Fibroblast of lung (primary cell): ENCODE measurements at places on chromosomes 3 and 15.

DNA sequence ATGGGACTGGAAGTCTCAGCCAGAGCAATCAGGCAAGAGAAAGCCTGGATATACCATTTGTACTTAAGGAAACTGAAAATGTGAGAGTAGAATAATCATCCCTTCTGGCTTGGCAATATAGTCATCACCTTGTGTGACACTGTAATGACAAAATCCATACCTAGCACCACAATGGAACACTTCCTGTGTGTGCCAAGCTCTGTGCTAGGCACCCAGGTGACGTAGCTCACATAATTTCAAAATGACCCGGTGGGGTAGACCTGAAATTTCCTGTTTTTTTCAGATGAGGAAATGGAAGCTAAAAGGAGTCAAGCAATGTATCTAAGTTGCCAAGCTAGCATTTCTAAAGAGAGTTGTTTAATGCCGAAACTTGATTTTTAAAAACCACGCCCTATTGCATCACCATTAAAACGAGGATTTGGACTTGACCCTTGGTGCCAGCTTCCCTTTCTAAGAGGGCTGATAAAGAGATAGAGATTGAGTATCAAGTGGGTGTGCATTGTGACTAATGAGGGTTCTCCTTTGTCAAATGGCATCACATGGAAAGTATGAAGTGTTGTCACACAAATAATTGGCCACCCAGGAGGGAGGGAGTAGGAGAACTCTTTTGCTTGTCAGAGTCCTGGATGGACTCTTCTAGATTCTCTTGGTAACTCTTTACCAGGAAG lies 141.3 kb upstream of the PDZRN3 start:
- DNase-seq = peak; percentile 31
- H3K36me3 ChIP-seq = no peaks in the 10 kb centered on the region
- H3K27me3 ChIP-seq = no peaks in the 10 kb centered on the region
- H3K4me1 ChIP-seq = peaks cover 12% of the 10 kb centered on the region
- H3K4me3 ChIP-seq = no peak overlapping the region

DNA sequence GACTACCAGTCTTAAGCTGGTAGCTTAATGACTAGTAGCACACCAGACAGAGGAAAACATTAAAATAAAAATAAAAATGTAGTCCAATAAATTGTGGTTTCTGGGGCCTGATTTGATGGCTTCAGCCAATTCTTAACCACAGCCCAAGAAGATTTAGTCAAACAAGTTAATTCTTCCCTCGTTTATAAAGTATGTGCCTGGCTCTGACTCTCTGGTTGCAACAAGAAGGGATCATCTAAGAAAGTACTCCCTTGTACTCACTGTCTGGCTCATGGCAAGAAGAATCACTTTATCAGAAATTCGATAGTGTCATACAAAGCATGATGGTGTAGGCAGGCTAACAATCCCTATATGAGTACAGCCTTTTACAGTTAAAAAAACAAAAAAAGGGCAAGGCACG lies 141.9 kb downstream of the P3H2 start:
- H3K36me3 ChIP-seq = no peaks in the 10 kb centered on the region
- H3K27ac ChIP-seq = no peak overlapping the region
- H3K27me3 ChIP-seq = no peaks in the 10 kb centered on the region
- H3K4me1 ChIP-seq = peaks cover 2% of the 10 kb centered on the region

DNA sequence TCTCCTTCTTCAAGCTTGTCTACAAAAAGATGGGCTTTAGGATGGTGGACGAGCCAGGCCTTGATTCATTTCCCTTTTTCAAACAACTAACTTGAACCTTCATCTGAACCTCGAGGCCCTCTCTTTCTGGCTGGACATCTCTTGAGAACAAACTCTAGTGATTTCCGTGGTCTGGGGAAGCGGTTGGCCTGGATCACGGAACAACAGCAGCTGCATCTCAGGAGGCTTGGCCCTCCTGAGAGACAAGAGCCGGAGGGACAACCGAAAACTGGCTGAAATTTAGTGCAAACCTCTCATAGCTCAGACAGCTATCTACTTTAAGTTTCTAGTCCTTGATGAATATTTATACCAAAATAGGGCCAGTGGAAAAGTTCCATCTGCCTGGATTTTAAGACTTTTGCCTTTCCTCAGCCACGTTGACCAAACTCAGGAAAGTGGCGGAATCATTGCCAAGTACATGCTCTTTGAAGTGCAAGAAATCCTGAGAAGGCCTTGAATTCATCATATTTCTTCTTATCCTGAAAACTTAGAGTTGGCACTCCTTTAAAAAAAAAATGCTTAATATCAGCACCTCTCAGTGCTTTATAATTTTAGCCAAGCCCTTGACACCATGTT lies 14.5 kb downstream of the LMCD1 start:
- H3K4me1 ChIP-seq = peaks cover 26% of the 10 kb centered on the region
- H3K27ac ChIP-seq = no peak overlapping the region
- no peak for DNase-seq
- peak overlapping the region; percentile 7 for H3K4me3 ChIP-seq
- H3K27me3 ChIP-seq = no peaks in the 10 kb centered on the region

- no peaks in the 10 kb centered on the region for H3K27me3 ChIP-seq
- peak overlapping the region; percentile 21 for H3K27ac ChIP-seq
- no peaks in the 10 kb centered on the region for H3K36me3 ChIP-seq
- peak overlapping the region; percentile 90 for H3K4me3 ChIP-seq
- DNase-seq = peak; percentile 48
These were observed 866 bp downstream of the TNIK start for GRCh38 chr3:171459137-171459941.

DNA sequence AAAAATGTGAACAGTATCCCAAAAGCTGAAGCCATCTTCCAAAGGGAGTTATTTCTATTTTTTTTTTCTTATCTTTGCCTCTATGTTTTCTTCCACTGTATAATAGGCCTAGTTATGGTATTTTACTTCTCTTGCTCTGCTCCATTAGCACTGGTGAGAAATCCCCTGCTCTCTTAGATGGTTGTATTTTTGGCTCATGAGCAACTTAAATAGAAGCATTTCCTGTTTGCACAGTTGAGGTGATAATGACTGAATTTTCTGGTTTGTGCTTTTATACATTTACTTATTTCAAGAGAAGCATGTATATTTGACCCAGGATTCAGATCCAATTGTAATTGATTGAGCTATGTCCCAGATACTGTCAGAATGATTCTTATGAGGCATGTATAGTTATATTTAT lies 61.6 kb upstream of the CD200R1L start:
- no peak overlapping the region for H3K27ac ChIP-seq
- DNase-seq = no peak
- no peaks in the 10 kb centered on the region for H3K4me1 ChIP-seq
- no peaks in the 10 kb centered on the region for H3K27me3 ChIP-seq
- no peak overlapping the region for H3K4me3 ChIP-seq

DNA sequence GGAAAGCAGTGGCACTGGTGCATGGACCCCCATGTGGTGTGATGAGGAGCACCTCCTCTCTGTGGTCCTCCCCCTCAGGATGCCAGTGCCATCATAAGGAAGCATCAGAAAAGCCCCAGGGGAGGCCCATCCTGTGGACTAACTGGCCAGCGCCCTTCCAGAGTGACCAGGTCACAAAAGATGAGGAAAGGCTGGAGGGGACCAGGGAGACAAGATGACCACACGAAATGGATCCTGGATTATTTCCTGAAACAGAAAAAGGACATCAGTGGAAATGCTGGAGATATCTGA lies 56.4 kb downstream of the TPRA1 start:
- H3K4me3 ChIP-seq = no peak overlapping the region
- H3K27ac ChIP-seq = no peak overlapping the region
- H3K27me3 ChIP-seq = peaks cover 4% of the 10 kb centered on the region
- no peaks in the 10 kb centered on the region for H3K36me3 ChIP-seq

DNA sequence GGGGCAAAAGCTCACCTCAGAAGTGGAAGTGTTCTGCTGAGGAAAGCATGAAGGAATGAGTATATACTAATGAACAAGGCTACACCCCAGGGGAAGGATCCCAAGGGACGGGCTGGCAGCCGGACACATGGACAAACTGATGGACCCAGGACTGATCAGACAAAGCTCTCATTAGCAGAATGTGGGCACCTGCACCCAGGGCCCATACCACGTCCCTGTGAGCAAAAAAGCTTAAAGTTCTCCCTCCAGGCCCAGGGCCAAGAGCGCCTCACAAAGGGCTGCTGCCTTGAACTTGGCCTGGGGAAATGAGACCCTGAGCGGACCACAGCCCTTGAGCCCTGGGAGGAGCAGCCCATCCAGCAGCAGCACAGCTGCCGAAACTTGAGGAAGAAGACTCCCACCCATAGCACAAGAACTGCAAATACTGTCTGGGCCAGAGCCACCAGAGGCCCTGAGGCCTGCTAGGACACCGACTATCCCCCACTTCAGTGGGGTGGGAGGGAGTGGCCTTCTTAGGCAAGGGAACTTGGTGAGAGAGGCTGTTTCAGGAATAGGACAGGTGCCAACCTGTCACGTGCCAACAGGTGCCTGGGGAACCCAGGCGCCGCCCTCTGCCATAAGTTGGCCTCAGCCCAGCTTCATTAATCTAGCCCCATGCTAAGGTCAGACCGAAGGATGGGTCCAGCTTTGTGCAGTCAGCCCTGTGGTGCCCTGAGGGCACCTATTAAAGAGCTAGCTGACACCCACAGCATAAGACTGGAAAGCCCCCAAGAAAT lies 2.3 kb upstream of the GMPPB start:
- no peak overlapping the region for H3K27ac ChIP-seq
- no peak overlapping the region for H3K4me3 ChIP-seq
- H3K27me3 ChIP-seq = no peaks in the 10 kb centered on the region
- DNase-seq = no peak
- peaks cover 7% of the 10 kb centered on the region for H3K4me1 ChIP-seq

GRCh38 chr15:92226020-92226612 lies 167.6 kb upstream of the ST8SIA2 start:
- H3K27ac ChIP-seq = no peak overlapping the region
- no peaks in the 10 kb centered on the region for H3K36me3 ChIP-seq
- peak; percentile 20 for DNase-seq
- no peaks in the 10 kb centered on the region for H3K4me1 ChIP-seq

- no peak overlapping the region for H3K27ac ChIP-seq
- peak; percentile 39 for DNase-seq
- no peaks in the 10 kb centered on the region for H3K36me3 ChIP-seq
- no peak overlapping the region for H3K4me3 ChIP-seq
- no peaks in the 10 kb centered on the region for H3K4me1 ChIP-seq
These were observed 210.3 kb upstream of the CNTN6 start for GRCh38 chr3:882533-882932.
